Activated T-helper 17 cell treated with anti-CD3 and anti-CD28 coated beads, Interleukin-2, amount 50 U/mL, for 72 hours (primary cell): ENCODE measurements at places on chromosomes 12 and 14. TPM values are rescaled to one million over a fixed set of nuclear protein-coding genes. Genes with fewer than 3 reads are reported as not detected.

Gene RPL10L
- total RNA-seq: not detected

Gene TTC6
- total RNA-seq: not detected

Gene SYNDIG1L
- total RNA-seq: not detected

Gene RD3L
- not detected for total RNA-seq

Gene ZNF891
- total RNA-seq: 1.4 TPM

Gene C12orf54
- total RNA-seq: not detected

Gene MANSC4
- total RNA-seq: not detected

Gene SMIM41
- total RNA-seq: not detected

Gene IL22
- total RNA-seq: 253 TPM

Gene KLHL33
- total RNA-seq: 0.11 TPM

Gene DDX23
- total RNA-seq: 122 TPM

Gene KLHDC1
- 0.97 TPM for total RNA-seq

Gene CIROP
- not detected for total RNA-seq

Gene SNAPC1
- total RNA-seq: 13.6 TPM

Gene ZDHHC22
- total RNA-seq: not detected

Gene FITM1
- total RNA-seq: 0.58 TPM

Gene PMCH
- total RNA-seq: 0.71 TPM

Gene PTGER2
- 8.3 TPM for total RNA-seq

Gene PSMD9
- total RNA-seq: 39.8 TPM

Gene GPR135
- 2.1 TPM for total RNA-seq

Gene GNB3
- total RNA-seq: not detected
